GOT3 (cell line): ENCODE measurements at places on chromosomes 7 and 10.

GRCh38 chr7:130723784-130724183, 10.2 kb downstream of the KLF14 start:
- no peak for DNase-seq

DNA sequence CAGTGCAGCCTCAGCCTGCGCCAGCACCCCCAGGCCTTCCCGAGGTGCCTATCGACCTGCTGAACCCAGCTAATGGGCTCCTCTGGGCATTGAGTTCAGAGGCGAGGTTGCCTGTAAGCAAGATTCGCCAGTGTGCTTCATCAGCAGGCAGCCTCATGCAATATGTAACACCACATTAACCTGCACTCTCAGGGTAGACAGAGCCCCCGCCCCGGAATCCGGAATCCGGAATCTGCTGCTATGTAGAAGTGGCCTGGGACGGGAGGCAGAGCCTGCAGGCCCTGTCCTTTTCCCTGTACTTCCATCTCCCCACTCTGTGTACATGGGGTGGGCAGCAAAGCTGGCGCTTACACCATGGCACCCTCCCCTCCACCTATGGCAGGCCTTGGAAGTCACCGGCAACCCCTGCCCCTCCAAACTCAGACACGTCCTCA, 83.9 kb upstream of the RET start:
- DNase-seq, result no peak

GRCh38 chr7:52897288-52897687, 138.1 kb upstream of the POM121L12 start:
- no peak for DNase-seq

DNA sequence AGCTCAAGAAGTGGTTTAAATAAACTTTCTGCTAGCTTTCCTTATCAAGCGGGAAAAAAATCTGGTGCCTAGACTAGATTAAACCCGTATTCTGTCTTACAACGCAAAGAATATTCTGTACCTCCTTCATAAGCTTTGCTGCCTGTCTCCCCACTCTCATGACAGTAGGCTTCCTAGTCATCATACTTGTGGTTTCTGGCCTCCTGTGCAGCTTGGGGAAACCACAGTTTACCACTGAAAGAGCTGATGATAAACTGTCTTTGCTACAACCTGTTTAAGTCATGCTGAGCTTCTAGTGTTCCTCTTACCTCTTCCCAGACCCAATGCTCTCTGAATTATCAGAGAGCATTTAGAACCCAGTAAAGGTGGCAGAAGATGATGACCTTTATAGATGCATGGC, 55.0 kb downstream of the PODXL start:
- DNase-seq, result no peak

- DNase-seq, result no peak
Observed at GRCh38 chr10:12572281-12572680, 222.9 kb downstream of the CAMK1D start.
